ENCODE measurements at places on chromosomes 4 and X.

DNA sequence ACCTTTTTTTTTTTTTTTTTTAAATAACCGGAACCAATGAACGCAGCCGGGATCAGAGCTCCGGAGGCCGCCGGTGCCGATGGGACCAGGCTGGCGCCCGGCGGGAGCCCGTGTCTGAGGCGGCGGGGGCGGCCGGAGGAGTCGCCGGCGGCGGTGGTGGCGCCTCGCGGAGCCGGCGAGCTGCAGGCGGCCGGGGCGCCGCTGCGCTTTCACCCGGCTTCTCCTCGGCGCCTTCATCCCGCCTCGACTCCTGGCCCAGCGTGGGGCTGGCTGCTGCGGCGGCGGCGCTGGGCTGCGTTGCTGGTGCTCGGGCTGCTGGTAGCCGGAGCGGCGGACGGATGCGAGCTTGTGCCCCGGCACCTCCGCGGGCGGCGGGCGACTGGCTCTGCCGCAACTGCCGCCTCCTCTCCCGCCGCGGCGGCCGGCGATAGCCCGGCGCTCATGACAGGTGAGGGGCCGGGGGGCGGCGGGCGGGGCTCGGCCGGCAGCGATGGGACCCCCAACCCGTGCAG lies 337 bp downstream of the STIM2 start:
- DNase-seq: peak; percentile 43

- no peak for DNase-seq
These were observed 9.0 kb upstream of the CD99L2 start for GRCh38 chrX:150907474-150907873.

DNA sequence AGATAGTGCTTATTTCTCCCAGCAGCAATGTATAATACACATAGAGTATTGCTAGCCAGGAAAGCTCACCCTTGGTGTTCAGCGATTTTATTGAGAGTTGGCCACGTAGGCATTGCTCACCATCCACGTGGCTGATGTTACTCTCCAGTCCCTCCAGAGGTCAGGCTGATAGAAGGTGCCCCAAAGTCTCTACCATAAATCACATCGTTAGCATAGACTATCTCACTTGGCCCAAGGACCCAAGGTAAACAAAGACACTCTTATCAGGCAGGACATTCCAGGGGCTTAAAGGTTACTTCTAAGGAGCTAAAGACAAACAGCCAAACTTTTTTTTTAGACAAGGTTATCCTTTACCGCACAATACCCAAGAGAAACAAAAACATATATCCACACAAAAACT lies 30.3 kb upstream of the RGN start:
- DNase-seq: no peak

GRCh38 chr4:137853424-137853823 lies 321.1 kb upstream of the PCDH18 start:
- DNase-seq: no peak

- no peak for DNase-seq
These were observed 159.6 kb upstream of the KLF3 start for GRCh38 chr4:38504396-38504715.

GRCh38 chr4:125689805-125690204 lies 375.1 kb downstream of the FAT4 start:
- no peak for DNase-seq
